ENCODE measurements at places on chromosomes 12 and 14.
A peak's percentile ranks its signal among the peaks of the same experiment; 100 is the strongest.

DNA sequence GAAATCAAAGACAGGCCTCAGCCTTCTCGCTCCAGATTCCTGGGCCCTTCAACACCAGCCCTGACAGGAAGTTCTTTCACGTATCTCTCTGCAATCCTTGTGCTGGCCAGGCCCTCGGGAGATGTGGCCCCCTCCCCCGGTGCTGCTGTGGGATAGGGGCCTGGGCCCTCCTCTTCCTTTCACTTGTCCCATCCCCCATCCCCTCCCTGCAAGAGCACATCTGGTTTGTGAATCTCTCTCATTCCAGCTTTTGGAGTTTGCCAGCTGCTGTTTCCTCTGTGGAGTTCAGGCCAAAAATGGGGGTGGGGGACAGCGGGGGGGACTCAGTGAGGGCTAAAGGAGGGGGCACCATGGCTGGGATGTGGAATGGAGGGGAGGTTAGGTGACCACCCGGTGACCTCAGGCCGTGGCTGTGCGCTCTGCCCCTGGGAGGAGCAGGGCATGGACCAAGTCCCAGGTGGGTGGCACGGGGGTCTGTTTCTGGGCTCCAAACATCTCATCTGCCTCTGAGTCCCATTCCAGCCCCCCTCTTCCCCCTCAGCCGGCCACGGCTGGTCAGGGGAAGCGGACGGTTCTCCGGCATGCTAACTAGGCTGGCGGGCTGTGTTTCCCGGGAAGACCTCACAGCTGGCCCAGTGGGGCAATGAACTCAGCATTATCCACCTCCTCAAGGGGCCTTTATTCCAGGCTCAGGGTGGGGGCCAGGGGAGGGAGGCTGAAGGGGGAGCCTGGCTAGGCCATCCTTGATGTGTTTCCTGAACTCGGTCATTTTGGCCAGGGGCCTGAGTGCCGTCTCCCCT, 7.4 kb downstream of the LRP1 start:
- peak; percentile 68 for DNase-seq

DNA sequence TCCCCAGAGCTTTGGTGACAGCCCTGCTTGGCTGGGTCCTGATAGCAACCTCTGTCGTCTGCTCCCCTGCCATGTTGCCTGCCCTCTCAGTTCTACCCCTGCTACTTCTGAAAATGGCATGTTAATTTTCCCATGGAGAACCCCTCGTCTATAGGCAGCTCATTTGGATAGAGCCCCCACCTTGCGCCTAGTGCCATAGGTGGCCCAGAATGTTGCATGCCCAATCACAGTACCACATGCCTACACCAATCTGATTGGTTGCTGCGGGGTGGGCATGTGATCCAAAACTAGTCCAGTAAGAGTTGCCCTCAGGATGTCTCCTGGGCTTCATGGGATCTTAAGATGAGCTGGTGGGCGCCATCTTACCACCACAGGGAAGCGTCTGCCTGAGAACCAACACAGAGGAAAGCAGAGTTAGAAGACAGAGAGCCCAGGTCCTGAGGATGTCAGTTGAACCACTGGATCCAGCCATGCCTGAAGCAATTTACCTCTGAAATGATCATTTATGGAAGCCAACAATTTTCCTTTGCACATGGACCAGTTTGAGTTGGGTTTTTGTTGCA, 85.7 kb downstream of the PAPOLA start:
- no peak for DNase-seq

- no peak for DNase-seq
Observed at GRCh38 chr12:109728921-109729320, 15.3 kb downstream of the FAM222A start.

DNA sequence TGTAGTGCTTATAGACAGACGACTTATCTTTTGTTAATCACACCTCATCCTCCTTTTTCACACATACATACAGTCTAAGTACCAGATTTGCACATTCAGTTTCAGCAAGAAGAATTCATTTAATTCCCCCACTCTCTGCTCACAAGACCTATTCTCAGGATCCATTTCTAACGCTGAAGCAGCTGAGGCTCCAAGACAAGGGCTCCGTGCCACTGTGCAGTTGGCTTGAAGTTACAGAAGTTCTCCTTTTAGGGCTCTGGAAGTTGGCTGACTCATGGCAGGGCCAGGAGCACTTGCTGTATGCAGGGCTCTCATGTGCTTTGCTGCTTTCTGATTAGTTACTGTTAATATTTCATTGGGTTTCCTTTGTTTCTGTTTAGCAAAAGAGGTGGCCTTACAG, 1566.9 kb upstream of the TMEM132C start:
- no peak for DNase-seq

- DNase-seq: no peak
Observed at GRCh38 chr14:91412939-91413338, 4.7 kb downstream of the CCDC88C start.

Measured in adipocyte (in vitro differentiated cells).